ENCODE measurements at places on chromosomes 16 and 17.
A peak's percentile ranks its signal among the peaks of the same experiment; 100 is the strongest.

DNA sequence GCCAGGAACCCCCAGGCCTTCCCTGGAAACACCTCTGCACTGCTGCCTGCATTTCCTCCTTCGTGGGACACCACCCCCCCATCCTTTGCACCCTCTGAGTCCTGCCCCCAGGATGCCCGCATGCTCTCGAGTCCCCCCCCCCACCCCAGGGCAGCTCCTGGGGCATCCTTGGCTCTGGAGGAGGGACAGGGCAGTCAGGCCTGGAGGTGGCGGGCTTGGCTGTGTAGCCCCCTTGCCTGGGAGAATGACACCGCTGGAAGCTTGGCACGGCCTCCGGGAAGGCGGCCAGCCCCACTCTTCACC, 98.9 kb upstream of the GSE1 start:
- DNase-seq: no peak

DNA sequence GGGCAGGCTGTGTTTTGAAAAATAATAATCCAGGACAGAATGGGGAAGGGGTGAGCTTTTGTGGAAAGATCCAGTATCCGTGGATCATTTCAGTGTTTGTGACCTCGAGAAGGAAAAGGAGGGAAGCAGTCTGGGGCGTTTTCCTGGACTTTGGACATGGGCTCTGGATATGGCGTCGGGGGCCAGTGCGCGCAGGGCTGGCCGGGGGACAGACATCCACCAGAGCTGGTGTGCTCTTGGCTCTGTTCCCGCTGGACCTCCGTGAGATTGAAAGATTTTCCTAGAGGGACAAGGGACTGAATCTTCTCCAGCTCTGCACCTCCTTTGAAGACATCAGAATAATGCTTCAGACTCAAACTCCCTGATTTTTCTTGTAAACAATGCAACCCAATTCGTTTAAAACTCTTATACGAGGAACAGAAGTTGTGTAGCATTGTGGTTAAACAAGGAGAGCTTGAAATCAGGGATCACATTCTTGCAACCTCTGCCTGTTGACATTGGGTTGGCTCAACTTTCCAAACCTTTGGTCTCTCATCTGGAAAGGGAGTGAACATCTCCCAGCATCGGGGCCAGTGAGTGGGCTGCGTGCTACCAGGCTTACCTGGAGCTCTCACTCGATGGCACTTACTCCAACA, 75.9 kb downstream of the C16orf95 start:
- DNase-seq: no peak

DNA sequence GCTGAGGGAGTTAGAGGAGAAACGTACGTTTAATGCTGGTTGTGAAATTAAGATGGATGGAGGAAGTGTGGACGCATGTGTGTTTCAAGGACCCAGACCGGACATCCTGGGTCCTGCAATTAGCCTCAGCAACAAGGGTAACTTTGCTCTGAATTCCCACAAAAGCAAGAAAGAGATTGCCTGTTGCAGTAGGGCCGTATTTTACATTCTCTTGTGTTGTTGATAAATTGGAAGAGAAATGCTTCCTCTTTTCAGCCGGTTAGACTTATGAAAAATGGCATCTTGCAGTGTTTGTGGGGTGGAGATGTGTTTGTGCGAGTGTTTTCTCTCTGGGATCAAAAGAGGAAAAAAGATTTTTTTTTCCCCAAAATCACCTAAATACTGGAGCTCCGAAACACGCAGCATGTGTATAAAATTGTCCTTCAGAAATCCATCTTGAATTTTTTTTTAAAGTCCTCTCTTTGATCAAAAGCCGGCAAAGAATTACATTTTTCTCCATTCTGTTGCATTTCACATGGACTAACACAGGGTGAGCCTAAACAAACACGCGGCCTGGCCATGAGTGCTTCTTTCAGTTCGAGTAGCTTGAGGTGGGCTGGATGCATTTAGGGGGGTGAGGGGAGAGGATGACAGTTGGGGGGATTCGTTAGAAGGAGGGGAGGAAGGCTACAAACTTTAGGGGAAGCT, 251.6 kb downstream of the C16orf95 start:
- no peak for DNase-seq

DNA sequence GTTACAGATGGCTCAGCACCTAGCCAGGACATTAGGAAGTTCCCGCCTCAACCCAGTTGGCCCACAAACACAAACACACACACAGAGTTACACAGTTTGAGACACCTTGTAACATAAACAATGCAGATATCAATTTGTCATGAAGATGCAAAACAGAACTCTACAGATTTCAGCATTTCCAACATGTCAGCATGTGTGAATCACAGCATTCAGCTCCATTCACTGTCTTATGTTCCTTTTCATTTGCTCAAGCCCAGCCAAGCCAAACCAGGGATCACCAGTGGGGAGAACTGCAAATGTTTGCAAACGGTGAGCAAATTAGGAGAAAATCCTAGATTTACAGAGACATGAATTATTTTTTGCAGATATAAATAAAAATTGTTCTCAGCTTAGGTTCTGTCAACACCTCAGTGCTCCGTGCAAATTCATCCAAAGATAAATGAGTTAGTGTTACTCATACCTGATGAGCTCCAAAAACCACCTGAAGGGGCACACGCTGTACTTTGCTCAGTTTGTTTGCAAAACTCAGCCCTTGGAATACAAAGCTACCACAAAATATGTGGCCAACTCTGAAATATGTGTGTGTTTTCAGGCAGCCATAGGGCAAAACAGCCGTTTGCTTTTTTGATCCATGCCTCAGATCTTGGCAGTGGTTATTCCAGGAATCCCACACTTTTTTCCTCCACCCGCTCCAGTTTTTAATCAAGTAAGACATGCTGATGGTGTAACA, 16.3 kb upstream of the COX10 start:
- DNase-seq: no peak

DNA sequence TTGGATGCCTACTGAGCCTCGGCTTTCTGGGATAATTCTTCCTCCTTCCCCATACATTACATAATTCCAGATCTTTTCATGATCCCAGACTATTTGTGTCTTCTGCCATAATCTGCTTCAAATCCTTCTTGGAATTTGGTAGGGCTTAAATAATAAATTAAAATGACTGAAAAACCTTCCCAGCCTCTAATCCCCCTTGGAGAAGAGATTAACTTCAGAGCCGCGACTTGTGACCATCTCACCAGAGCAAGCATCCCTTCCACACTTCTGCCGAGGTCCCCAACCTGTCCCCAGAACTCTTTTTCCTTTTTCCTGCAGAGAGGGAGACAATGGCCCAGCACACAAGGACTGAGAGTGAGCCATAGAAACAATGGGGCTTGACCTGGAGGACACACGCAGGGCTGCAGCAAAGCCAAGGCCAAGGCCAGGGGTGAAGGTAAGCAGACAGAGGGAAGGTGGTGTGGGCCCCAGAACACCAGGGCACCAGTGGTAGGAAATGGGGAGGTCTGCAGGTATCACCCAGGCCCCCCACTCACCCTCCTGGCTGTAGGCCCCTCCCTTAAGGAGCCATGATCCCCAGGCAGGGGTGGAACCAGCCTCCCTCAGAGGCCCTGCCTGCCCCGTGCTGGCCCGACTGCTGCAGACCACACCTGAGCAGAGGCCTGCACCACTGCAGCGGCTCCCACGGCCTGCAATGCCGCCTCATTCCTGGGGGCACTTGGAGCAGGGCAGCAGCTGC, 9.6 kb upstream of the BCAR1 start:
- DNase-seq: no peak

DNA sequence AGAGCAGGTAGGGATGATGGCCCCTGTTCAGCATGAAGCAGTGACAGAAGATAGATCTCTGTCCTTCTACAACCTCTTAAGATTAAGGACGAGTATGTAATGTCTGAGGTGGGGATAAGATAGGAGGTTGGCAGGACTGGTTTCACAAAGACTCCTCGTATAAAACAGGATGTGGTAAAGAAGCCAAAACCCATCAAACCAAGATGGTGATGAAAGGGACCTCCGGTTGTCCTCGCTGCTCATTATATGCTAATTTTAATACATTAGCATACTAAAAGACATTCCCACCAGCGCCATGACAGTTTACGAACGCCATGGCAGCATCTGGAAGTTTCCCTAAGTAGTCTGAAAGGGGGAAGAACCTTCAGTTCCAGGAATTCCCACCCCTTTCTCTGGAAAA, 27.3 kb downstream of the MIS12 start:
- DNase-seq: no peak

DNA sequence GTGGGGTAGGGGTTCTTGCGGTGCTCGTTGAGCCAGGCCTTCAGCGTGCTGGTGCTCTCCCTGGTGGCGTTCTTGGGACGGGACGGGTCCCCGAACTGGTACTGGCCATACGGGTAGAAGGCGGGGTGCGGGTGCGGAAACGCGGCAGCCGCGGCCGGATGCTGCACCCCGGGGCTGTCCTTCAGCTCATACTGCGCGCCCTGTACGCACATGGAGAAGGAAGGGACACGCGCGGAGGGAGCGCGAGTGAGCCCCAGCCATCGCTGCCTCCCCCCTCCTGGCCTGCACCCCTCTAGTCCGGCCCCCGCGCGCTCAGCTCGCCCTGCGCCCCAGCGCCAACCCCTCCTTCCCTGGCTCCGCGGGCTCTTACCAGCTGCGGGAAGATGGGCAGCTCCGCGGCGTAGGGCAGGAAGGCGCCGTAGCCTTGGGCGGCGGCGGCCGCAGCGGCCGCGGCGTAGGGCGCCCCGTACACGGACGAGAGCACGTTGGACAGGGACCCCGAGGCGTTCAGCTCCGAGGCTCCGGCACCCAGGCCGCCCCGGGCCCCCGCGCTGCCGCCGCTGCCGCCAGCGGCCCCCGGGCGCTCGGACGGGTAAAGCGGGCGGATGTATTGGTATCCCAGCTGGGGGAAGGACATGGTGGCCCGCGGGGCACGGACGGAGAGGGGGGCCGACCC, 1.0 kb downstream of the IRX3 start:
- DNase-seq: no peak

DNA sequence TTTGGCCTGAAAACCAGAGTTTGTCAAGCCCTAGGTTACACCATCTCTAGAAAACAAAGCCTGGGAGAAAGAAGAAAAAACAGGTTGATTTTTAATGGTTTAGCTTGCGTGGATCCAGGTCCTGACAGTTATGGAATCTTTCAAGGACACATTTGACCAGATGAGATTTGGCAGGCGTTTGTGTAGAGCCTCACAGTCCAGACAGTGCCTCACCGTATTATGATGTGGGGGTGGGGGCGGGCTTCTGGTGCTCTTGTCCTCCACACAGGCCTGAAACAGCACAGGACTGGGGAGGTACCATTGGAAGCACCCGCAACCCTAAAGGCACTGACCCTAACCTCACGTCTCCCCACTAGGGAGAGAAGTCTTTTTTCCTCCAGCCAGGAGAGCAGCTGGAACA, 19.6 kb downstream of the MVP start:
- no peak for DNase-seq

DNA sequence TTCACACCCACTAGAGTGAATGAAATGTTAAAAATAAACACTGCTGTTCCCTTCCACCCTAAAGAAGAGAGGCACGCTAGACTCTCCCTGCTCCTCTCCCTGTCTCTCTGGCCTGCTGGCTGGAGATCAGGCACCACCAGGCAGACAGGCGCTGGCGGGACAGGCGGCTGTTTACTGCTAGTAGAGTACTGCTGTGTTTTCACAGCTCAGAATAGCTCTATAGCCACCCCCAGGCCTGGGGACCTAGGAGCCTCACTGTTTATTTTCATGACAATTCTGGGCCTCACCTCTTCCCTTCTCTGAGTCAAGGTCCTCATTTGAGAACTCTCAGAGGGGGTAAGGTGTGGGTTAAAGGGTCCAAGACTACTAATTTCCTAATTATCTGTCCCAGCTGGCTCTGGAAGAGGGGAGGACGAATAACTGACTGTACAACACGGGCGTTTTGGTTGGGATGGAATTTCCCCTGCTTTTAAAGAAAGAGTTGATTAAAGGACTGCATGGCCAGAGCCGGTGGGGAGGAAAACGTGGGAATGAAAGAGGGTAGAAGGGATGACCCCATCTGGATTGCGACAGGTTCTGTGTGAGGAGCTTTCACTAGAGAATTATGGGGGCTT, 9.0 kb upstream of the G6PC1 start:
- no peak for DNase-seq

GRCh38 chr17:49050611-49051010, 53.4 kb downstream of the IGF2BP1 start:
- no peak for DNase-seq

GRCh38 chr17:45382226-45382625, 50.4 kb downstream of the ARHGAP27 start:
- no peak for DNase-seq

GRCh38 chr17:56594320-56595107, 1.0 kb downstream of the NOG start:
- DNase-seq: peak; percentile 47

DNA sequence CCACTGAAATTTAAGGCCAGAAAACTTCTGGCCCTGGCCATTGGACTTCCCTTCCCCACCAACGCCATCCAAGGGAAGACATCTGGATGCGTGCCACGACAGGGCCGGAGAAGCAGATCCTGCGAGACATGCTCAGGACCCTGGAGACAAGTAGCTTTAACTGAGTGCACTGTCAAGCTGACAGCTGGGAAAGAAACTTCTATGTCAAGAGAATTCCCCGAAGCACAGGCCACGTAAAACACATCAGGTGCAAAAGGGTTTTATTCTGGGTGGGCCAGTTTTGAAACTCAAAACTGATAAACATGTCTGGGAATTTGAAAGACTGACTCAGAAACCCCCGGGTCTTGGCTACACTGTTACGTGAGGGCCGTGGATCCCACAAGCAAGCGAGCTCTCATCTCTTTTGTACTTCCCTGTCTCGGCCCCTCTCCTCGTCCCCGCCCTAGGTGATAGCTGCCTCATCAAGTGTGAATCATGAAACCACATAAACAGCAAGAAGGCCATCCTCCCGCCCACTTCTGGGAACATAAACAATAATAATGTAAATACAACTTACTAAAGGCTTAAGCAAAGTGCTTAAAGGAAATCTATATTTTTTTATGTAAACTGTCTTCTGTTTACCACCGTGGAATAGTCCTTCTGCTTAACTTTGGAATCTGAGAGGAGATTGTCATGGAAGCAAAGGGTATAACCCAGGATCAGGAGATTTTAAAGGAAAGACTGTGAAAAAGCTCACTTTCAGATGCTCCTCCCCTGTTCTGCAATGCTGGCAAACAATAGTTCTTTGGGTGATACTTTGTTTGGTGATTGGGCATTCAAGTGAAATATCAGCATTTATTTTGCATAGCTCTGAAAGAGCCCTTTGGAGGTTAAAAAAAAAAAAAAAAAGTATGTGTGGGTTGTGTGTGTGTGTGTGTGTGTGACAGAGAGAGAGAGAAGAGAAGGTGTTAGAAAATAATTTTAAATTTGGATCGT, 406.0 kb upstream of the MAF start:
- no peak for DNase-seq

- DNase-seq: peak; percentile 63
These were observed 92.6 kb downstream of the DNAH17 start for GRCh38 chr17:78484271-78485246.

DNA sequence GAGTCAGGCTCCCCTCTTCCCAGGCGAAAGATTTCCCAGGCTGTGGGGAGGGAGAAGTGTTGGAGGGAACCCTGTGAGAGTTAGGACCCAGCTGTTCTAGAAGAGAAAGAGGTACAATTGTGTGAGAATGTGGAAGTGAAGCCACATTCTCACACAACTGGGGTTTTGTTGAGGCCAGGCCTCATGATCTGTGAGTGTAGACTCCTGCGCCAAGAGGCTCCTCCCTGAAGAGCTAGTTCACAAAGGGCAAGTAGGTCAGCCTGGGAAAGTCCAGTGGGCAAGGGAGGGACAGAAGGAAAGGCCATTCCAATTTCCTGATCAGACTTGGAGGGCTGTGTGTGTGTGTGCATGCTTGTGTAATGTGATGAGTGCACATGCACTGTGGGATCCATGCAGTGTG, 15.2 kb downstream of the CD300LF start:
- no peak for DNase-seq

- DNase-seq: no peak
These were observed 428 bp upstream of the SALL1 start for GRCh38 chr16:51151435-51151960.

All from activated naive CD4-positive, alpha-beta T cell treated with anti-CD3 and anti-CD28 coated beads, Interleukin-2, amount 50 U/mL, for 16 hours (primary cell).